Mucosa of descending colon (tissue), 3 donors: ENCODE measurements at places on chromosomes 3 and 15.

DNA sequence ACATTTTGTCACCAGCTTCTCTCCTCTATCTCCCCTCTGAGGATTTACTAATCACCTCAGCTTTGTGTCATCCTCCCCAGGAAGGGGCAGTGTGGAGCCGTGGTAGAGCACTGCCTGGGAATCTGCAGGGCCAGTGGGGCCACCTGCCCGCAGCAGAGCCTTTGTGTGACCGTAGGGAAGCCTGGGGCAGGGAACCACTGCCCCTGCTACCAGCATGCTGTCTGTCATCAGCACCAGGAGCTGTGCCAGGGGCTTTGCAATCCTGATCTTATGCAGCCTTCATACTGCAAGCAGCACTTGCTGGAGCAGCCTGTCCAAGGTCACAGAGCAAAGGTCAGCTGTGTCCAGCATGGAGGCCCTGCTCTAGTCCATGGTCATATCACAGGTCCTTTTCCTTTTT lies 170.2 kb upstream of the IL12A start:
- DNase-seq = no peak

DNA sequence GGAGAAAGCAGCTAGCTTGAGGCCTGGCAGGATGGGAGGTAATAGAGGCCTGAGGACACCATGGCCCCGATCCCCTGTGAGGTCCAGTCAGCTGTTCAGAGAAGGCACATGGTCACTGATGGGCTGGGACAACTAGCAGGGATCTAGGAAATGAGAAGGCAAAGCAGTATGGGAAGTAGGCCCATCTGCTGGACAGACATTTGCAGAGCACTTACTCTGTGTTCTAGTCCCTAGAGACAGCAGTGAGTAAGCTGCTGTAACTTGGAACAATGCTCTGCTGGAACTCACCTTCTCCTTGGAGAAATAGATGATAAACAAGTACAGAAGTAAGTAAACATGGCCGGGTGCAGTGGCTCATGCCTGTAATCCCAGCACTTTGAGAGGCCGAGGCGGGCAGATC lies 7.1 kb downstream of the ECE2 start:
- no peak for DNase-seq

DNA sequence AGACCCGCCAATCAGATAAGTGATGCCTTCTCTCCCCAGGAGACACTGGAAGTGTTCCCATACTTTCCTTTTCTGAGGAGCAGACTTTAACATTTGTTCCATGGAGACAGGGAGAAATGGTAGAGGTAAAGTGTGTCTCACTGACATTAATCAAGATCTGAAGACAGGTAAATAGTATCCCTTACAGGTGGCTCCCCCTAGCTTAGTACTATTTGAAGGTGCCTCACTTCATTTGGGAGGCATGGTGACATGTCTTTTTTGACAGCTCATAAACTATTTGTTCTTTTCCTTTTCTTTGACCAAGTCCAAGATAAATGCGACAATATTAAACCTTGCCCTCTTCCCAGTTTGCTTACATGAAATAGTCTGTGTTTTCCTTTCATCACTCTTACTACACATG lies 485.6 kb upstream of the IL12A start:
- DNase-seq = no peak

GRCh38 chr15:68843425-68844311 lies 23.0 kb upstream of the ANP32A start:
- DNase-seq = no peak

DNA sequence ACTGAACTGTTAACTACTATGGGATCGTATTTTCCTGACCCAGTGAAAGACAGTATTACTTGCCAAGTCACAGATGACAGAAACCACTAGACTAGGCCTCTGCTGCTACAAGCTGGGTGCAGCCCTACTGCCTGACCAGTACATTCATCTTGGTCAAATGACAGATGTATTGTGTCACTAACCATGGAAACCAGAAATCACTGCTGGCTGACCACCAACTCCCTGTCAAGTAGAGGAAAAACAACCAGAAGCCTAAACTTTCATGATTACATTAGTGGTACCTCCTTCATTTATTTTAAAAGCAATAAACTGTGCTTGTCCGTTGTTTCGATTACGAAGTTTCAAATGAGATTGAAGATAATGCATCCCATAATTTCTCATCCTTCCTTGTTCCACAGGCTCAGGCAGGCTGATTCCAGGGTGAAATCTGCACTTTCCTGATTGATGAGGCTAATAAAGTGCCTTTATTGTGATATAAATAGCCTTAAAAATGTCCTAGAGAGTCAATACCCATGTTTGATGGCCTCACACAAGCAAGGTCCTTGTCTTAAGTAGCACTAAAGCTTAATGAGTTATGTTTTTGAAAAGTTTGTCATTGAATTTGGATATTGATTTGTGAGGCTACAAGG lies 309.7 kb downstream of the LSAMP start:
- peak; percentile 19 for DNase-seq
